ENCODE measurements at places on chromosomes 1 and 21.

DNA sequence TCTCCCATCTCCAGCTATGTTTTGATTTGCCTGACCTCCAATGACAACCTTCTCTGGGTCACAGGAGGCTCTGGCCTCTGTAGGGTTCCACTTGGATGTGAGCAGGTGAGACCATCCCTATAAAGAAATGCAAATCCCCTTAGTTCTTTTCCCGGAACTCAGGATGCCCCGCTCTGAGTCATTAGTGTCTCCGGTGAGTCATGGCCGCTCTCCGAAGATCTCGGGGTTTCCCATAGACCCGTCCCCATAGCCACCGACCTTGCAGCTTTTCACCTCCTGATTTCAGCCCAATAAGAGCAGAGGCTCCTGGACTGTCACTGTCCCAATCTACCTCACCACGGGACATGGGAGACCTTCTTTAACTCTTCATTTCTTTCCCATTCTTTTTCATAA lies 98.2 kb downstream of the PGBD5 start:
- no peak for DNase-seq

DNA sequence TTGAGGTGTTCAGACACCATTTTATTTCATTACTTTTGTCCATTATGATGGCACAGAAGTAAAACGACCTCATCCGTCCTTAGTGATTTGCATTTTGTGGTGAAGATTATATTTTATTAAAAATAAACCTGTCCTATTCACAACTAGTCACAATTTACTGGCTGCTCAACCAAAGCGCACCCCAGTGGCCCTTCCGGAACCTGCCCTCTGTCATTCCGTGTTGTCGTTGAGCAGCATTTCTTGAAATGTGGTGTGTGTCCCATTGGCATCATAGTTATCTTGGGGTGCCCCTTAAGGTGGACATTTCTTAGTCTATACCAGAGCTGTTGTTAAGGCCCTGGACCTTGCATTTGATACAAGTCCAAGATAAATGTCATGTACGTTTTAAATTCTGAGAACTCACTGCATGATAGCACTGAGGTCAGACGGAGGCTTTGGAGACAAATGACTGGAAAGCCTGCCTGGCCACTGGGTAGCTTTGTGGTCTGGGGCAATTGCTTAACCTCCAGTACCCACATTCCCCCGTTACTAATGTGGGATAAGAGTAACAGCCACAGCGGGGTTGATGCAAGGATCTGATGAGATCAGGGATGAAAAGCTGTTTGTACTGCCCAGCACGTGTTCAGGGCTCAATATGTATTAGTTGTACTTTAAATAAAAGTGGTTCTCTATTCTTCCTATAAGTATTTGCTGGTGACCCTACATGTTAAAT lies 36.2 kb downstream of the BACH1 start:
- no peak for DNase-seq

DNA sequence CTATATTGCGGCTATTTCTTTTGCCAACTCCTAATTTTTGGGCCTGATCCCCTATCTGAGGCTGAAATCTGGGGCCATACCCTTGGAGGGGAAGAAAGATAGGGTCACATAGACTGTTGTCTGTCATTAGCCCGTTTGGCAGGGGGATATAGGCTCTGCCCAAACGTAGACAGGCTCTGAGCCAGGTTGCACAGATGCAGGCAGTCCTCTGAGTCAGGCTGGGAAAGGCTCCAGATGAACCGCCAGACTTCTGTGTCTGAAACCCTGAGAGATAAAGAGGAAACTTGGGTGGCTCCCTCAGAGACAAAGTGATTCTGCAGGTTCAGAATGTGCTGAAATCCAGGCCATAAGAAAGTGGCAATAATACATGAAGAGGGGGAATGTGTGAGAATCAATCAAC lies 4.0 kb upstream of the CAP1 start:
- no peak for DNase-seq

GRCh38 chr1:156640842-156641706 lies 843 bp upstream of the BCAN start:
- no peak for DNase-seq

DNA sequence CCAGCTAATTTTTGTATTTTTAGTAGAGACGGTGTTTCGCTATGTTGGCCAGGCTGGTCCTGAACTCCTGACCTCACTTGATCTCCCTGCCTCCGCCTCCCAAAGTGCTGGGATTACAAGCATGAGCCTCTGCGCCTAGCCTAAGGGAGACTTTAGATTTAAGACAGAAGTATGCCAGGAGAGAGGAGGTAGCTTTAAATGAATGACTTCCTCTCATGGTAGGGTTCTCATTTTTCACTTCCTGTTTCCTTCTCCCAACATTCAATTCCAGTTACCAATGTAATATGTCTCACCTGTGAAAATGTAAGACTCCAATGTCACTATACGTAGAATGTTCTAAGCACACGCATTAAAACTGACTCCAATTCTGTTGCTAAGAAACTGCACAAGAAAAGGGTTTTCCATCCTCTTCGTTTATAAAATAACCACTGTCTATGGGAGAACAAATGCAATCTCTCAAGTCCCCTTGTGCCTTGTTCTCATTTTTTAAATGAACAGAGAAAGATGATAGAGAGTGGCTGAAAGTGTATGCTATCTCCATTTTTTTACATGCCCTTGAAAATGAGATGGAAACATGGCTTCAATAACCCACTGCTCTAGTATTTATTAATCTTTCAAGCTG lies 140.0 kb downstream of the SLC45A1 start:
- DNase-seq, result no peak

DNA sequence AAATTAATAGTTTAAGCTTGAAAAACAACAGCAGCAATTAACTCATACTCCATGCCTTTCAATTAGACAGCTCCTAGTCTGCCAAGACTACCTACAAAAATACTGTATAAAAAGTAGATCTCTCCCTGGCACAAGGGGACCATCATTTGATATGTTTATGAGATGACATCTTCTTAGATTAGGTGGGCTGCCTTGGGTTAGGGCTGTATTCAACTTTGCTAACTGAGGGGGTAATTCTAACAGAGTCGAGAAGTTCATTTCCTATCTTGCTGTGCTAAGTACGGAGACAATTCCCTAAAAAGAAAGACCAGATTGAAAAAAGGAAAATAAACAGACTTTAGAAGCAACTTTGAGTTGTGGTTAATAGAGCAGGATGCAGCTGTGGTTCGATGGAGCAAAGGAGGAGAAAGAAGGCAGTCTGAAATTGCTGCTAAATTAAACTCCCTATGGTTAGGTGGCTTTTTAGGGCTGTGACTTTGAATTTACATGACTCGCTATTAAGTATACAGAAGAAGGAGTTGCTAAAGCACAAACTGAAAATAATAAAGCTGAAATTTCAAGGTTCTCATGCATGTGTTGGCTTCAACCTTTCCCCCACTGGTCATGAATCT lies 75.4 kb downstream of the CDC7 start:
- no peak for DNase-seq

DNA sequence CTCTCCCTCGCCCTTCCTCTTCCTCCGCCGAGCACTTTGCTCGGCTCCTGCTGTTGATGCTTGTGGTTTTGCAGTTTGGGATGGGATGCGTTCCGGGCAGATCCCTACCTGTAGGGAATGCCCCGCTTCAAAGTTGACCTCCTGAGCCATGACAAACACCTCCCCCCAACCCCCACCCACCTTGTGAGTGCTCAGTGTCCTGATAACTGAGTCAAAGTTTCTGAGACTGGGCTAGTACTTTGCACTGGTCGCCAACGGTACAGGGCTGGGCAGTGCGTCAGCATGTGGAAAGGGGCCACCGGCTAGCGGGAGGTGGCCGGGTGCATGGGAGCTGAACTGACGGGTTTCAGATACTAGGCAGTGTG lies 771 bp downstream of the RABGAP1L start:
- no peak for DNase-seq

DNA sequence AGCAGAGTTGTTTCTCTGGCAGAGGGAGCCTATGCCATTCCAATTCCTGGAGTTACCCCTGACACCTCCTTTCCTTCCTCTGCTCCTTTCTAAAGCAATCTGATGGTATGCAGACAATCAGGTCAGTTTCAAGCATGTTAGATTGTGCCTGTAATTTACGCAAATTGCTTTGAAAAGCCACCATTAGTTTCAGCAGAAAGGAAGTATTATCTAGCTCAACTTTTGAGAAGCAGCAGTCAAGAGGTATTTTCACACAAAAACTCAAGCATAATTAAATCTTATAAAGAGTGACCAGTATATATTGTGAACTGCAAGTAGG lies 2.2 kb downstream of the ERRFI1 start:
- DNase-seq, result no peak

DNA sequence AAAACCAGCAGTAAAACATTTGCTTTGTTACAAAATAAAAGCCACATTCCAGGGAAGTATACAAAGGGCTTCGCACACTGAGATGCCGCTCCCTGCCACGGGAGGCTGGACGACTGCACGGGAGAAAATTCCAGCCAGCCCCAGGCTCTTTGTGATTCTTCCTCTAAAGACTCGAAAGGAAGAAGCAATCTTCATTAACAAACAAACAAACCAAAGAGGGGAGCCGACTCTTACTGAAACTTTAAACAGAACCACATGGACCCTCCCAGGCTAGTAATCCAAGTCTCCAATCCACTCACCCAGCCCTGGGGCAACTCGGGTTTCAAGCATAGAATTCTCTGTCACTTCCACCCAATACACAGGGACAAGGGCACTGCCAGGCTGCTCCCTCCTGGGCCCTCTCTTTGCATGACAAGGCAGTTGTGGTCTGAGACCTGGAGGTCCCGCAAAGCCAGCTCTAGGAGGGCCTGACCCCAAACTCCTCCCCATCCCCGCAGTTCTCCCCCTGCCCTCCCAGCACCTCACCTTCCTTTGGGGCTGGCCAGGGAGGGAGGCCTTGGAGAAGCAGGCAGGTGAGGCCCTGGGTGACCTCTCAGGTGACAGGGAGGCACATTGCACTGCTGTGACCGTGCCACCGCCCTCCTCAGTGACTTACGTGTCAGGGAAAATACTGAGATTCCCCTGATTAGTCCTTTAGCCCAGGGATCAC lies 26.6 kb upstream of the COL18A1 start:
- no peak for DNase-seq

DNA sequence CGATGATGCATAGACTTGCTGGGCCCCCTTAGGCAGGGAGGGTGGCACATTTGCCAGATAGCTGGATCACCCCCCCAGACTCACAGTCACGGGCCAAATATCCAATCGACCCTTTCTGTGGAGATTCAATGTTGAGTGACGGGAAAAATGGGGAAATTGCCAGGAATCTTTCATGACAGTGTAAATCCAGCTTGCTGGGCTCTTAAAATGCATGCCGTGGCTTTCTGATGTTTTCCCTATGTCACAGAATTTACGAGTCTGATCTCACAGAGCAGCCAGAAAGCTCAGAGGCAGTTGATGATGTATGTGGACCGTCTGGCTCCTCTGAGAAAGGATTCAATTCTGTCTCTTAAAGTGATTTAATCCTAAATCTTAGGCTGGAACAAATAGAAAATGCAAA lies 150.1 kb upstream of the ZNF644 start:
- no peak for DNase-seq

GRCh38 chr1:39321979-39322378 lies 117.5 kb downstream of the MACF1 start:
- no peak for DNase-seq

DNA sequence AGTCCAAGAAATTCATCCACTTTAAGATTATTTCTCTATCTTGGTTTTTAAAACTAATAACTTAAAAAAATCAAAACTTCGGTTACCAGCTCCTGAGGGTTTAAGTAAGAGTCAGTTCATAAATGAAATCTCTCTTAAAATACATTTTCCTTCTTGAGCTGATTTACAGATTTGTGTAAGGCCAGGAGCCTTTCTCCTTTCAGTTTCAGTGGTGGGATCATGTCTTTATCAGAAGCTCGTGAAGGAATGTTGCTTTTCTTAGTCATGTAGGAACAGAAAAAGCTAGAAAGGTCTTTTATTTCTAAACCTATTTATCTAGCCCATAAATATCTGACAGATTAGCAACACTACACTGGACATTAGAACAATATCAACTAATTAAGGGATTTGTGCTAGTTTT lies 390.2 kb downstream of the GPATCH2 start:
- no peak for DNase-seq

GRCh38 chr1:30728832-30729638 lies 5.7 kb upstream of the MATN1 start:
- DNase-seq, result no peak

GRCh38 chr1:179014123-179014522 lies 11.6 kb upstream of the FAM20B start:
- DNase-seq, result no peak

GRCh38 chr1:14037101-14037847 lies 337.3 kb downstream of the PRDM2 start:
- no peak for DNase-seq

DNA sequence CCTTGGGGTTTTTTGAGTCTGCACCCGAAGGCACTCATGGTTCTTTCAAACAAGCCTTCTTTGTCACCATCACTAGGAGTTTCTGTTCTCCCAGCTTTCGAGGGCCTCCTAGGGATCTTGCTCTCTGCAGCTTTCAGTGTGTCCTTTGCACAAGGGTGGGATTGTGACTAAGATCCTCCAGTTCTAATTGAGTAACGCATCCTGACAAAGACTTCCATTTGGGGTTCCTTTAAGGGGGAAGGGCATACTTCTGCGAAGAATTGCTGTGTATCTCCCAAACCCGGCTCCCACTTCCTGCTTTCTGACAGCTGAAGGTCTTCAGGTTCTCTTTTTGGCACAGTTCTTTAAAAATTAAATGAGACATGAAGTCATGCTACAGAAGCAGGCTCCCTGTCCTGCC lies 139.4 kb downstream of the EDEM3 start:
- no peak for DNase-seq

GRCh38 chr21:32549440-32549839 lies 35.9 kb downstream of the TCP10L start:
- no peak for DNase-seq

GRCh38 chr1:43312663-43313515 lies 12.1 kb downstream of the TIE1 start:
- DNase-seq, result no peak

DNA sequence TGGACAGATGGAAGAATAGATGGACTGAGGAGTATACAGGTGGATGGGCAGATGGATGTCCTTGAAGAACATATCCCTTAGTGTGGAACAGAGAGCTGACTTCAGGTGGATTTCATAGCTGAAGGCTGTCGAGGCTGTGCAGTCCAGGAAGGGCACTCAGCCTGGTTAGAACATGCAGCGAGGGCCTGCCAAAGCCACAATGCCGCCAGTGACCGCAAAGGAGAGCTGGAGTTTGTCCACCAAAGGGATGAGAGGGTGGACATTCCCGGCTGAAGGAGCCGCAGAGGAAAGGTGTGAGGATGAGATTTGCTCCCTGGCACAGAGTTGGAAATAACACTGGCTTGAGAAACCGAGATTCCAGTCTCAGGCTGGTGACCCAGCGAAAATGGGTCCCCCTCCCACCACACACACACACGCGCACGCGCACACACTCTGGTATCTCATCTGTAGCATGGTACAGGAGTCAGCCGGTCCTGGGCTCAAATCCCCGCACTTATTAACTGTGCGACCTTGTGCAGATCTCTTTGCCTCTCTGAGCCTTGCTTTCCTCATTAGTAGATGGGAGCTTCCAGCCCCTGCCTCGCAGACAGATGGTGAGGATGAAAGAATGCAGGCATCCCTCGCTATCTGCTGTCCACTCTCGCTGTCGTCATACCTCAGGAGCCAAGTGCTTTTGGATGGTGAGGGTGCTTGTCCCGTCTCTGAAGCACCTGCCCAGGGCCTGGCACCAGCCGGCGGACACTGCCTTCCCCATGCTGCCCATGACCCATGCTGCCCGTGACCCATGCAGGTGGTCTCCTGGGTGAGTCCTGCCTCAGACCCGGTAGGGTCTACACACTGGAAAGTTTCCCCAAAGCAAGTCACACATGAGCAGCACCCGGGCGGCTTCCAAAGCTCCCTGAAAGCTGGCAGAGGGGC lies 26.8 kb upstream of the EFHD2 start:
- DNase-seq, result no peak

- no peak for DNase-seq
These were observed 317.5 kb downstream of the HHAT start for GRCh38 chr1:210646258-210646616.

- no peak for DNase-seq
These were observed 9.5 kb upstream of the CLIC4 start for GRCh38 chr1:24735509-24736375.

Data from stimulated activated CD8-positive, alpha-beta memory T cell treated with anti-CD3 and anti-CD28 coated beads, Interleukin-7, amount 100 ng/mL, for 1 hour (primary cell).